ENCODE measurements at places on chromosomes 4 and X.

DNA sequence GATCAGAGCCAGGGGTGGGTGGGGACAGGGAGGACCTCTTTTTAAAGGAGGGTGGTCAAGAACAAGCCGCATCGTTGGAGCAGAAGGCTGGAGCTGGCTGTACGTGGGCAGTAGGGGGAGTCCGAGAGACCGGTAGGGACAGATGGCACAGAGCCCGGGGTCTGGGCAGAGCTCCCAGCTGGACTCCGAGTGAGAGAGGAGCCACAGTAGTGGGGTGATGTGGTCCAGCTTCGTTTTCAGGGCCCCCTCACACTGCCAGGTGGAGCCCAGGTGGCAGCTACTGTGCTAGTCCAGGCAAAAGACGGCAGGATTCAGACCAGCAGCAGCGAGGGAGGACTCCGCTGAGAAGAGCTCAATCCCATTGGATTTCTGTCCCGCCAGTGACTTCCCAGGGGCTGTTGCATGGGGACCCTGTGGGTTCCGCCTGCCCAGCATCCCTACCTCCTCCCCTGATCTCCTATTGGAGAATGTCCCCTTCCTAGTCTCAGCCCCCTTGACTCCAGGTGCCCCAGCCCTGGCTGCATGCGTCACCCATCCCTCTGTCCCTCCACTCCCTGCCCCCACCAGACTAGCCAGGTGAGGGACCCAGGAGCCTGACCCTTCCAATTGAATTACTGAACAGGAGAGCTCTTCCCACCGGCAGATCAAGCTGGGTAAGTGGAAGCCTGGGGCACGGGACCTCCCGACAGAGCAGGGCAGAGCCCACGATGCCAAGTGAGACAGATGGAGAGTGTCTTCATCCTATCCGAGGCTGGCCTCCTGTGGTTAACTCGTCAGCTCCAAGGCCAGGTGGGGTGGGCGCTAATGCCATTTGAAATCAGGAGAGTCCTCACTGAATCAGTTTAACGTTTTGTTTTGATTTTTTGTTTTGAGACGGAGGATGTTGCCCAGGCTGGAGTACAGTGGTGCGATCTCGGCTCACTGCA lies 2.9 kb downstream of the ARHGAP4 start:
- peak; percentile 78 for DNase-seq

DNA sequence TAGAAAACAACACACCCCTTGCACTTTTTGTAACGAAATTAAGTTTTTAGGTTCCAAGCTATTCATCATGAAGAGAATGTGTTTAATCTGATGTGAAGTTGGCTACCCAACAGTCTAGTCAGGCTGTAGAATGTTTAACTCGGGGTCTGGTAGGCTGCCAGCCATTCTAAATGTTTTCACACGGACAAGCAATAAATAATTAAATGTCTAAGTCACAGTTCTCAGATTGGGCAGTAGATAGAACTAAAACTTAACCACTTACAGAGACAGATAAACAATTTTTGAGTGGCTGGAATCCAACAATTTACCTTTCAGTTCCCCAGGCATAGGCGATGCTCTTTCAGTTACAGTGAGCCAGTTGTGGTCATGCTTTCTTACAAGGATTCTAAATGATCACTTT lies 66.5 kb downstream of the CHIC2 start:
- no peak for DNase-seq

DNA sequence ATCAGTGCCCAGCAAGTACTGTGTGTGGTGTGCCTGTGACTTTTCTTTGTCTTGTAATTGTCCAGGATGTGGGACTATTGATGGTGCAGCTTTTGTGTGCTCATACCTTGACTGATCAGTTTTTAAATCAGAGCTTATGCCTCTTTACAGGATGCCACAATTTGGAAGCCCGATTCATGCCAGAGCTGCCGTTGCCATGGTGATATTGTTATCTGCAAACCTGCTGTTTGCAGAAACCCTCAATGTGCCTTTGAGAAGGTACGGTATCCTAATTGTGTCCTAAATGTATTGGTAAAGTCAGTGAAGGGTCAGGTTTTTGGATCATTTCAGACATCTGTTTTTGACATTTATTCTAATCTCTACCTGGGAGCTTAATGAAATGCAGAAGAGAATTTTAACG lies 180.2 kb downstream of the FRAS1 start:
- DNase-seq = no peak

DNA sequence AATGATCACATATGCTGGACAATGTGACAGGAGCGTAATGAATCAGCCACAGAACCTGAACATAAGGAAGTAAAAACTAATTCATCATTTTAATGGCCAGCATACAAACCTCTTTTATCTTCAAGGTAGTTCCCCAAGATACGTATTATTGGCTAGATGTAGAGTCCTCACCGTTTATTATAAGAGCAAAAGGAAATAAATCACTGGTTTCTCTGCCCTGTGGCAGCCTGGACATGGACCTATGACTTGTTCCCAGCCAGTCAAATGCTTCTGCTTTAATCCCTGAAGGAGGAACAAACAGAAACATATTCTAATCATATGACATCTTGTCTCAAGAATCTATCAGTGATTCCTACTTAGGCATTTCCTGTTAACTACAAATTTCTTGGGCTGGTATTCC lies 86.8 kb upstream of the FAM241A start:
- no peak for DNase-seq

- no peak for DNase-seq
Observed at GRCh38 chrX:71623714-71624113, 5.4 kb upstream of the CXCR3 start.

GRCh38 chr4:13694256-13694655 lies 66.7 kb upstream of the BOD1L1 start:
- DNase-seq = no peak

DNA sequence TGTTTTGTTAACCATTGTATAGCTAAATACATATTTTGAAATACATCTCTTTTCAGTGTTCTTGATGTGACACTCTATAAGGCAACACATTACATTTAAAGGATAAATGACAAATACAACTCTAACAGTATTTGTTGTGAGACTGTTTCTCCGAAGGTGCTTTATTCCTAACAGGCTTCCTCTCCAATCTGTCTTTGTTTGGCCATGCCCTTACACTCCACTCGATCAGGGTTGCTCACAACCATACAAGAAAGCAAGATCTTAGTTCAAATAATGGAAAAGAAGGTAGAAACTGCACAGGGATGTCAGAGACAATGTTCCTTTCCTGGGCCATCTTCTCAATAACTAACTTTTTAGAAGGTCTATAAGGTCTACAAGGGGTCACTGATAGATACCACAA lies 36.5 kb downstream of the AMMECR1 start:
- no peak for DNase-seq

- DNase-seq = no peak
Observed at GRCh38 chr4:156591679-156592078, 379.9 kb downstream of the PDGFC start.

GRCh38 chr4:76658231-76659102 lies 223.4 kb downstream of the SHROOM3 start:
- no peak for DNase-seq

- no peak for DNase-seq
Observed at GRCh38 chr4:74968456-74969164, 35.7 kb downstream of the PARM1 start.

DNA sequence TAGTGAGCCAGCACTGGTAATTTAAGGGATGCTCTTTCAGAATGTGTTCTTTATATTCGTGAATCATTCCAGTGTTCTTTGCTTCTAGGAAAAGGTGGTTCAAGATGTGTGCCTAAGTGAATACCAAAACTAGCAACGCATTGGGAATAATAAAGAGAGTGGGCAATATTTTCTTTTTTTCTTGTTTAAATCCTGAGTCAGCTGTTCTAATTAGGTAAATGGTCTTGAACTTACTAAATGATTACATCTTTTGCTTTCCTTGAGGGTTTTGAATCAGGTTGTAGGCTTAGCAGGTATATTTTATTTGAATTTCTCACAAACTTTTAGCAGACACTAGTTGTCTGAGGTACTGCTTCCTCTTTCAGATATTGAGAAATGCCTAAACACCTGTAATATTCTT lies 29.5 kb downstream of the ENPEP start:
- no peak for DNase-seq

GRCh38 chrX:6990552-6991193 lies 156.8 kb upstream of the STS start:
- no peak for DNase-seq

- DNase-seq = no peak
Observed at GRCh38 chr4:162935214-162935613, 231.5 kb downstream of the NAF1 start.

DNA sequence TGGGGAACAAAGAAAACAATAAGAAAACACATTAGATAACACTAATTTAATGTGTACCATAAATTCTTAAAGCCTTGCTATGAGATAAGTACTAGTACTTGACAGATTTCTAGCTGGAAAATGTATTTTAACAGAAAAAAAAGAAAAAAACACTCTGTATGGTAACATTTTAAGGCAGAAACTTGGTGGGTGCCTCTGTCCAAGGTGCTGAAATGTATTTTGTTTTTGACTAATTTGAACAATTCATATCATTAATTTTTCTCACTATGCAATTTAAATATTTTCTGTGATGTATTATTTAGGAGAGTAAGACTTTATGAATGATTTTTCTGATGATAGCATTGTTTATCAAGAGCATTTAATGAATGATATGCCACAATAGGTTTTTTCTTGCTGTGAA lies 107.5 kb downstream of the GABRG1 start:
- DNase-seq = no peak

- DNase-seq = no peak
Observed at GRCh38 chr4:171583790-171584189, 229.4 kb upstream of the GALNTL6 start.

DNA sequence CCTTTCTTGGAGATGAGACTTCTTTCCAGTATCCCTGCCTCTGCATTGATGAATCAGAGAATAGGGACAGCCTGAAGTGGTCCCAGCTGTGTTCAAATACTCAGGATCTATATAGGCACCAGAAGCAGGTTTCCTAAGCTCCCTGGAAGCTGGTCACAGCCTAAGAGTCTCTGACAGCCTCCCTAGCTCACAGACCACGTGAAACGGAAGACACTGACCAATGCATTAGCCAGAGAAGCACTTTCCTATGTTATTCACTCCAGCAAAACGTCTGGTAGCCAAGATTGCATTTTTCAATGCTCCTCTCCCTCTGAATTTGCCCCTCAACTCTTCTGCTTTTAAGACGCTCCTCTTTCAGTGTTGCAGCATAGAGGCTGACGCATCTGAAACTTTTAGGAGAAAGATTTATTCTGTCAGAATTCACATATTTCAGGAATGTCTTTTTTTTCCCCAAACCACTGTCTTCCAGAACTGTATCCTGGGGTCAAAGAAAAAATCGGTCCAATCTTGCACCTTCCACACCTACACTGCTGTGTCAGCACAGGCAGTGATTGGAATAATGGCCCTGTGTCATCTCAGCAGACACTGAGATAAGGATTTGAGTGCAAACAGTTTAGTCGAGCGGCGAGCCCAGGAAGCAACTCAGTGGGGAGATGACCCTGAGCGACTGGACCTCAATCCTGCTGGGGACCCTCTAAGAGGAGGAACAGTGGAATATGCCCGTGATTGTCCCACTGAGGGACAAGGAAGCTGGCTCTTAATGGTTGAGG lies 109.4 kb downstream of the SMIM20 start:
- no peak for DNase-seq

- peak; percentile 4 for DNase-seq
Observed at GRCh38 chr4:106369456-106370060, 980 bp upstream of the GIMD1 start.

GRCh38 chr4:7694324-7694723 lies 245.3 kb downstream of the AFAP1 start:
- DNase-seq = no peak

GRCh38 chr4:155684423-155684822 lies 17.8 kb downstream of the GUCY1A1 start:
- no peak for DNase-seq

DNA sequence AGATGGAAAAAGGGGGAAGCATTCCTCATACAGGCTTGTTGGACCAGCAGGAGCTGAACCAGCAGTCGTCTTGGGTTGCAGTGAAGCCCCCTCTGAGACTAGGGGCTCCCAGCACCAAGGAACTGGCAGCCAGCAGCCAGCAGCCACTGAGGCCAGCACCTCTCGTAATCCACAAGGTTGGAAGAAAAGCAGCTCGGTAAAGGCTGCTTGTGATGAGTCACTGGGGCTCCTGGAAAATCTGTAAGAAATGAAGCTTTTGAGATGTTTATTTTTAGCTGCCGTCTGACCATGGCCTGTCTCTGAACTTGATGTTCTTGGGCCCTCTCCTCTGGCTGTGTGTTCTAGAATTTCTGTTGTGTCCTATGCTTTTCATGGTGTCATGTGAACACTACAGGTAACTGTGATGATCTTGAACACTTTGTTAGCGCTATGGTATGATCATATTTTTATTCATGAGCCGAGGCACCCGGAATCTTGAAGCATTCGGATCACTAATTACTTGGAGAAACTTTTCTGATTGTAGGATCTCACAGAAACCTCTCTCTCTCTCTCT lies 18.6 kb downstream of the CLCN4 start:
- no peak for DNase-seq

GRCh38 chrX:30613721-30614120 lies 36.2 kb upstream of the TASL start:
- DNase-seq = no peak

DNA sequence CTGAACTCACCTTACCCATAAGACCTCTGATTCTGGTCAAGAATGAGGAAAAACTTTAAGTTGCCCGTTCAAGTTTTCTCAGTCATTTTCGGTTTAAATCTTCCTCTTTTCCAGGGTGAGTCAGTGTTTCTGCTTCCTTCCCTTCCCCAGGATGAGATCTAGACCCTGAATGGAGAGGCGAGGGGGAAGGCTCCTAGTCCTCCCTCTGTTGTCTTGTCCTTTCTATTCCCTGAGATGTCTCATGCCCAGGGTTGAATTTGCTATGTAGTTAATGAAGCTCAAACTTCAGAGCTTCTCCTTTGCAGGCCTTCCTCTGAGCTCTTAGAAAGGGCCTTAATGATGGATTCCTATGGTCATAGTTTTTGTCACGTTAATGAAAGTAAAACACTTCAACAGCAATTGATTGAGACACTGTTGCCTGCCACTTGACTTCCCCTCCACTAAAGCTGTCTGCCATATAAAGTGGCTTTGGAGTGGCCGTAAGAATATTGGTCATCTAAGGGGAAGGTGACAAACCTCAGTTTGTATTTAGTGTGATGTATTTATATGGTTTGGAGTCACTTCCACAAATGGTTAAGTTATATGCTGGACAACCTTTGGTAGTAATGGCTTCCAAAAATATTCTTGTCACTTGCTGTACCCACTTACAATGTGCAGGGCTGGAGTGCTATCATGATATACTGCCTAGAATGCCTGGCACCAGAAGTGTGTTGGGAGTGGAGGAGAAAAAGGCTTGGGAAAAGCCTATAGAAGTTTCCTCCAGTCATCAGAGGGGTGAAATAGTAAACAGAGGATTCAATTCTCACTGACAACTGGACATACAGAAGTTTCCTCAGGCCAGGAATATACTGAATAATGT lies 24.3 kb upstream of the GPRIN3 start:
- no peak for DNase-seq

DNA sequence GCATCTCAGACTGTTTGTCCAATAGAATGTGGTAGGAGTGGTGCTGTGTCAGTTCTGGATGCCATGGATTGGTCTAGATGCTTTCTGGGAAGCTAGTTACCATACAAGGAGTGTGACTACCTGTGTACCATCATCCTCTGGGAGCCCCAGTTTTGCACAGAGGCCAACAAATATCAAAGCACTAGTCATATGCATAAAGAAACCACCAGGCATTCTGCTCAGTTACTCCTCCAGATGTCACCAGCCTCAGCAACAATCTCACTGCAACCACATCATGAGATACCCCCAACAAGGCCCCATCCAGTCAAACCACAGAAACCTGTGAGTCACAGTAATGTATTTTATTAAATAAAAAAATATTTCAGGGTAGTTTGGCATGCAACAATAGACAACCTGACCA lies 435.8 kb upstream of the CPEB2 start:
- no peak for DNase-seq

Measured in cerebellum (tissue), 4 donors.